ENCODE measurements at places on chromosomes 12 and 14.

GRCh38 chr12:54535474-54535873, 13.9 kb upstream of the PDE1B start:
- no peak for DNase-seq

GRCh38 chr12:71945121-71945520, 6.5 kb downstream of the TPH2 start:
- DNase-seq: no peak

GRCh38 chr12:76417116-76417515, 68.9 kb upstream of the BBS10 start:
- DNase-seq: no peak

GRCh38 chr12:58425481-58426392, 484.4 kb downstream of the ATP23 start:
- no peak for DNase-seq

- no peak for DNase-seq
Measured at GRCh38 chr12:86777325-86777724, 521.1 kb upstream of the MGAT4C start.

GRCh38 chr12:113022563-113023297, 33.8 kb upstream of the DTX1 start:
- no peak for DNase-seq

DNA sequence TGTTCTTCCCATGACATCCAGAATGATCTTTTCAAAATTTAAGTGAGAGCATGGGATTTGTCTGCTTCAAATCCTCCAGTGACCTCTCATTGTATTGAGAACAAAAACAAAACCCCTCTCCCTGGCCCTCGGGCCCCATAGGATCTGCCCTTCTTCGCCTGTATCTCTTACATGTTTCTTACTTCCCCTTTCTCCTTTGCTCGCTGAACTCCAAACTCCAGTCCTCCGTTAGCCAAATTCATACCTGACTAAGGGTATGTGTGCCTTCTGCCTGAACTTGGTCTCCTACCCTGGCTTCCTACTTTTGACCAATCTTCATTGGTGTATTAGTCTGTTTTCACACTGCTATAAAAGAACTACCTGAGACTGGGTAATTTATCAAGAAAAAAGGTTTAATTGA, 13.2 kb upstream of the TSPAN11 start:
- no peak for DNase-seq

DNA sequence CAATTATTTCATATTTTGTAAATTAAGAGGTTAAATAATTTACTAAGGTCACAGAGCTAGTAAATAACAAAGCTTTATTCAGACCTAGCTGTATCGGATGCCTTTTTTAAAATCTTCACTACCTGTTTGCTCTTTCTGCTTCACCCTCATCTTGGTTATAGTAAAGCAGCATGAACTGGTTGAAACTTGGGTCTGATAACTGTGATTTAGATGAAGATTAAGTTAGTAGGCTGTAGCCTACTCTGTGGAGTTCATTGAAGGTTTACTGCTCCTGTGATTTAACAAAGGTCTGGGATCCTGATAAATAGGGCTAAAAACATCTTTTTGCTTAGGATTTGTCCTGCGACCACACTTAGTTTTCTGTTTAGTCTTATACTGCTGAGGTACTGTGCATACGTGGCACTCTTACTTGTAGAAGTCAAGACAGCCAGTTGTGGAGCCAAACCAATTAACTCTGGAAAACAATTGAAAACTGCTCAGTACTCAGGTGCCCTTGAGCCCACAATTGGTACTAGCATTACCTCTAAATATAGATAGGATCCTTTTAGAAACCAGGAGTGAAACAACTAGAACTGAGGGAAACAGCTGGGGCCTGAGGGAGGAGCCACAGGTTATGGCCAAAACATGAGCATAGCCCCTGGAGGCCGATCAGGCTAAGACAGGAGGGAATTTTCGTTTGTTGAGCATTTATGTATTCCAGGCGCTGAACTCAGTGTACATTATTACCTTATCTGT, 2.3 kb downstream of the SPATS2 start:
- no peak for DNase-seq

GRCh38 chr14:95041477-95042020, 115.8 kb downstream of the DICER1 start:
- DNase-seq: no peak

DNA sequence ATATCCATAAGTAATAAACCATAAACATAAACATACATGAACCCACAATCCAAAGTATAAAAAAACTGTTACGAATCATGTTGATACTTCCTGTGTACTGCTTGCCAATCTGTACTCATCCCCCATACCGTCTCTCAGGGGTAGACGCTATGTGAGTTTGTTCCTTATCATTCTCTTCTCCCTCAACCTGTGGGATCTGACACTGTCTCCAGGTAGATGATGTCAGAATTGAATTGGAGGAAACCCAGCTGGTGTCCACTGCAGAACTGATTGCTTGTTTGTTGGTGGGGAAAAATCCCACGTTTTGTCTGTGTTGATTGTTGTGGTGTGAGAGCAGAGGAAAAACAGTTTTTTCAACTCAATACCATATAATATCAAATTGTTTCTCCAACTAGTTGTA, 50.8 kb downstream of the C12orf42 start:
- DNase-seq: no peak

DNA sequence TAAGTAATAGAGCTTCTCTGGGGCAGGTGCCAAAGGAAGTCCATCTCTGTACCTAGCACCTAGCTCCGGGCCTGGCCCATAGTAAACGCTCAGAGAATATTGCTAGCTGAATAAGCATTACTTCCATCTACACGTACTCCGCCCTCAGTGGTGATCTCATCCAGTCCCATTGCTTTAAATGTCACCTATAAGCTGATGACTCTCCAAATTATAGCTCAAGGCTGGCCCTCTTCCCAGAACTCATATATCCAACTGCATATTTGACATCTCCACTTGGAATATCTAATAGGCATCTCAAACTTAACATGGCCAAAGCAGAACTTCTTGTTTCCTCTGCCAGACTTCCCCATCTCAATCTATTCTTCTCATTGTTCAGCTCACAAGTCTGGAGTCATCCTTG, 6.9 kb upstream of the DYNLL1 start:
- DNase-seq: no peak

DNA sequence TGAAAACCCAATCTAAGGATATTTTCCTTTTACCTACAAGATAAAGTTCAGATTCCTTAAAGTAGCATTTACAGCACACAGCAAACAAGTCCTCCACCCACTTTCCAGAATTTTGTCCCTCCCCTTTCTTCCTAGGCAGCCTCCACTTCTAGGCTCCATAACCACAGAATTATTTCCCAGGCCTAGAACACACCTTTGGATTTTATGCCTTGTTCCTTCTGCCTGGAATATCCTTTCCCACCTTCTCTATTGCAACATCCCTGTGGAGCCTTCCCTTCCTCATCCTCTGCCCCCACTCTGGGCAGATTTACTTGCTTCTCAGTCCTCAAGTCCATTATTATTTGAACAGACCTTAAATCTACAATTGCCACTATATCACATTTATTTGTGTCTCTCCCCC, 2.1 kb upstream of the TSPAN8 start:
- DNase-seq: no peak

DNA sequence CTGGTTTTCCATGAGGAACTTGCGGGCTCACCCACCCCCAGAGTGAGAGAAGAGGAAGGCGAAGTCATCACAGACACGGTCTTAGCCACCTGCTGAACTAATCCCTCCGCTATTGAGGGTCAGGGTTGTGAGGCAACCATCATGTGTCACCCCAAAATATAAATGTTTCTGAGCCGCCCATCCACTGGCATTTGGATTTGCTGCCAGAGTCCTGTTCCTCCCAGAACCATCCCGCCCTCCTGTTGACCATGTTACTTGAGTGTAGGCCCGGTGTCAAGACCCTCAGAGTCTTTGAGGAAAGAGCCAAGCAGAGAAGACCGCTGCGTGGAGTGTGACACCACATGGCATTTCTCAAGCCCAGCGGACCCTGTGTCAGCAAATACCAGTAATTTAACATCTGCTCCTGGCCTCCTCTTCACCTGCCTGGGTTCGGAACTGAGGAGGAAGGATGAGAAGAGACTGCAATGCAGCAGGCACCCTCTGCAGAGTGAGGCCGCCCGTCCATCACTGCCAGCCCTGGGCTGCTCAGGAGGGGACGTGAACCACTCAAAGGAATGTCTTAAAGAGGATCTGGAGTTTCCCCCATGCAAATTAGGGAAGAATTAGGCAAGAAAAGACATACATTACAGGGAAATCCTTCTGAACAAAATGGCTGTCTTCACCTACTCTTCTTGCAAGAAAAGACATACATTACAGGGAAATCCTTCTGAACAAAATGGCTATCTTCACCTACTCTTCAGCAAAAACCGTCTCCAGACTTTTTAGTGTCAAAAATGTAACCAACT, 100.4 kb downstream of the FBXL14 start:
- DNase-seq: no peak

DNA sequence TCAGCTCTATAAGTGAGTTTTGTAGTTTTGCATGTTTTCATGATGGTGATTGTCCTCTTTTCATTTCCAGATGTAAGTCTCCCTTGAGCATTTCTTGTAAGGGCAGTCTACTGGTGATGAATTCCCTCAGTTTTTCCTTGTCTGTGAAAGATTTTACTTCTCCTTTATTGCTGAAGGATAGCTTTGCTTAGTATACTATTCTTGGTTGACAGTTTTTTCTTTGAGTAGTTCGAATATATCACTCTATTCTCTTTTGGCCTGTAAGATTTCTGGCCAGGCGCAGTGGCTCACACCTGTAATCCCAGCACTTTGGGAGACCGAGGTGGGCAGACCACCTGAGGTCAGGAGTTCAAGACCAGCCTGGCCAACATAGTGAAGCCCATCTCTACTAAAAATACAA, 23.6 kb downstream of the SIX4 start:
- DNase-seq: no peak

DNA sequence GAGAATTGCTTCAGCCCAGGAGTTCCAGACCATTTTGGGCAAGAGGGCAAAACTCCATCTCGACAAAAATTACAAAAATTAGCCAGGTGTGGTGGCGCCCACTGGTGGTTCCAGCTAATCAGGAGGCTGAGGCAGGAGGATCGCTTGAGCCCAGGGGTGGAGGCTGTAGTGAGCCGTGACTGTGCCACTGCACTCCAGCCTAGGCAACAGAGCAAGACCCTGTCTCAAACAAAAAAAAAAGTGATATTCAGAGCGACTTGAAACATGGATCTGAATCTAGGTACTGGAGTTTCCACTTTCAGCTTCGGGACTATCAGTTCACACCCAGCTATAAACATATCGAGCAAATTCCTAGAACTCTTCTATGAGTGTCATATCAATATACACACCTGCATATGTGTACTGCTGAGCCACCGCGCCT, 16.3 kb upstream of the RNF34 start:
- no peak for DNase-seq

GRCh38 chr12:6961695-6962284, 8.7 kb downstream of the PHB2 start:
- DNase-seq: no peak

- no peak for DNase-seq
Measured at GRCh38 chr12:93128332-93128707, 199.2 kb upstream of the EEA1 start.

- no peak for DNase-seq
Measured at GRCh38 chr14:54447231-54447692, 6.1 kb upstream of the CNIH1 start.

DNA sequence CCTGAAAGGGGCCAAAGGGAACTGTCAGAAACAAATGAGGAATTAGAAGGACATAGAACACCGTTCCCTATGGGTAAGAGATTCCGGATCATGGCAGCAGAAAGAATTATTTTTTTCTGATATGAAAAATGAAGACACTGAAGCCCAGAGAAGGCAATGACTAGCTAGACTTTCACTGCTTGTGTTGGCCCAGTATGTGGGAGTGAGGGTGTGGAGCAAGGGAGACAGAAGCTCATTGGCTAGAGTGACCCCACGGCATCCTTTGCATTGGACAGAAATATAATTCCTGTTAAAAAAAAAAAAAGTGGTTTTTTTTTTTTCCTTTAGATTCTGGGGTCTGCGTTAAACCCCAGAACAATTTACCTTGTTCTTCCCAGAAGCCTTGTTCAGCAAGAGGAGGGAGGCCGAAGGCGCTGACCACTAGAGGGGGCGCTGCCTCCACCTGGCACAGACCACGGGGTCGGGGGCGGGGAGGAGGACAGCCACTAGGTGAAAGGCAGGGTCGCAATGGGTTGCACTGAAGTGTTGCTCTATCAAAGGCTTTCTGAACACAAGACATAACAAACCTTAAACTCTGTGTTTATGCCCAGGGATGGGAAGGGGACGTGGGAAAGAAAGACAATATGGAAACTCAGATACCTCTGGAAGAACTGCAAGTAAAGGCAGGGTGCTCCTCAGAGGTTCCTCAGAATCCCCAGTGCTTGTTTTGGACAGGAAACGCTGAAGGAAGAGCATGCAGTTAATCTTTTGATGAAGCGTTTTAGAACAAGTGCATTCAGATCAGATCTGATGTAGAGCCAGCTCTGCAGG, 156.8 kb downstream of the KCNA5 start:
- DNase-seq: no peak

- no peak for DNase-seq
Measured at GRCh38 chr12:68509242-68509641, 101.5 kb upstream of the RAP1B start.

- no peak for DNase-seq
Measured at GRCh38 chr12:57764662-57765002, 2.2 kb downstream of the CYP27B1 start.

DNA sequence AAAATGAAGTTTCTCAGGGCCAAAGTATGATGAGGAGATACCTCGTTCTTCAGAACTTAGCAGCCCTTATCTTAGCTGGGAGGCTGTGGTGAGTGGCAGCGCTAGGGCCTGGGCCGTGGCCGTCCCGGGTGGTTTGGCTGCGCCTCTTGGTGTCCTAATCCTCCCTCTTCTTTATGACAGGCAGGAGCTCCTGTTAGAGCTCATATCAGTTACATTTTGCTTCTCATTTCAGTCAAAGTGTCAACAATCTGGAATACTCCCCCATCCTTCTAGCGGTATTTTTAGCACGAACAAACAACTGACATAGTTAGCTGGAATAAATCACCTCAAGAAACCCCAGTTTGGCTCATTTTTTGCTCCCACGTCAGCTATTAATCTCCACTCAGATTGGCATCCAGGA, 188.8 kb downstream of the TTC7B start:
- no peak for DNase-seq

DNA sequence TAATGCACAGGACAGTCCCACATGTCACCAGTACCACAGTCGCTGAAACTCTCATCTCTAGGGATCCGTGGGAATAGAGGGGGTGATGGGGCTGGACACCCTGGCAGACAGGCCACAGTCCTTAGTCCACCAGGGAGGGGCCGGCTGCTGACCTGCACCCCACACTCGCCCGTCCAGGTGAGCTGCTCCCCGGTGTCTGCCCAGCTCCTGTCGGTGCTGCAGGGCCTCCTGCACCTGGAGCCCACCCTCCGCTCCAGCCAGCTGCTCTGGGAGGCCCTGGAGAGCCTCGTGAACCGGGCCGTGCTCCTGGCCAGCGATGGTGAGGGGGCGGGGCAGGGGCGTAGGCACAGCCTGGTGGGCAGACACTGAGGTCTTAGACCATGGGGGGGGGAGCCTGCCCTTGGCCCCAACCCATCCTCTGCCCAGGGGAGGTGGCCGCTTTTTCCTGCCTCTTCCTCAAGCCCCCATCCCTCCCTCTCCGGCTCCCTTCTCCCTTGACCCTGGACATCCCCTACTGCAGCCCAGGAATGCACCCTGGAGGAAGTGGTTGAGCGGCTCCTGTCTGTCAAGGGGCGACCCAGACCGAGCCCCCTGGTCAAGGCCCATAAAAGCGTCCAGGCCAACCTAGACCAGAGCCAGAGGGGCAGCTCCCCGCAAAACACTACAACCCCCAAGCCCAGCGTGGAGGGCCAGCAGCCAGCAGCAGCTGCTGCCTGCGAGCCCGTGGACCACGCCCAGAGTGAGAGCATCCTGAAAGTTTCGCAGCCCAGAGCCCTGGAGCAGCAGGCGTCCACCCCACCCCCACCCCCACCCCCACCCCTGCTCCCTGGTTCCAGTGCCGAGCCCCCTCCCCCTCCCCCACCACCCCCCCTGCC, 17.1 kb upstream of the ADSS1 start:
- DNase-seq: no peak

Measured in activated naive CD4-positive, alpha-beta T cell (primary cell).